ENCODE measurements at places on chromosomes 11 and 22.

- DNase-seq, result no peak
Measured at GRCh38 chr22:41857860-41858199, 24.9 kb downstream of the SREBF2 start.

DNA sequence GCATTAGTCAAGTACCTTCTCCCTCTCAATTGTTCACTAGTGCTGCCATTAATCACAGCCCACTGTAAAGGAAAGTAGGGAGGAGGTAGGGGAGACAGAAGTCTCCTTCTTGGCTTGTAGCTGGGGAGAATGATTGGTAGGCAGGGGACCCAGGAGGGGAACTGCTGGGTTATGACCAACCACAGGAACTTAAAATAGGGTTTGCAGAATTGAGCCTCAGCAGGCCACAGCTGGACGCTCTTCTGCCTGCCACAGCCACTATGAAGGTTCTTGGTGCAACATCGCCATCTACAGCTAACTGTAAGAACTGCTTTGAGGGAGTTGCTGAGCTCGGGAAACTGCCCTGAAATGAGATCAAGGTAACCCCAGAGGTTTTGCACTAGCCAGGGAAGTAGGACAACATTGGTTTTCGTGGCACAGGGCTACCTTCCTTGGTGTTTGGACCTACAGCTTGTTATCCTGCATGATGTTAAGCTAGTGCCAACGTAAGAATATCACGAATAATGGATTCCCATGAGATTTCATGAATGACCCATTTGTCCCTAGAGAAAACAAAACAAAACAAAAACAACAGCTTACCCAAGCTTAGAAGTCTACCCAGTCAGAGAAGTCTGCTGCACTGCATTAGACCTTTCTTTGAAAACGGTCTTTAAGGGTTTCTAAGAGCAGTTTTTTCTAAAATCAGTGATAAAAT is 787.1 kb upstream of the API5 start:
- no peak for DNase-seq

- no peak for DNase-seq
Measured at GRCh38 chr11:115322553-115323203, 181.5 kb downstream of the CADM1 start.

- no peak for DNase-seq
Measured at GRCh38 chr11:20125927-20126326, 34.3 kb downstream of the DBX1 start.

- DNase-seq, result no peak
Measured at GRCh38 chr11:94941131-94941530, 32.2 kb downstream of the CWC15 start.

DNA sequence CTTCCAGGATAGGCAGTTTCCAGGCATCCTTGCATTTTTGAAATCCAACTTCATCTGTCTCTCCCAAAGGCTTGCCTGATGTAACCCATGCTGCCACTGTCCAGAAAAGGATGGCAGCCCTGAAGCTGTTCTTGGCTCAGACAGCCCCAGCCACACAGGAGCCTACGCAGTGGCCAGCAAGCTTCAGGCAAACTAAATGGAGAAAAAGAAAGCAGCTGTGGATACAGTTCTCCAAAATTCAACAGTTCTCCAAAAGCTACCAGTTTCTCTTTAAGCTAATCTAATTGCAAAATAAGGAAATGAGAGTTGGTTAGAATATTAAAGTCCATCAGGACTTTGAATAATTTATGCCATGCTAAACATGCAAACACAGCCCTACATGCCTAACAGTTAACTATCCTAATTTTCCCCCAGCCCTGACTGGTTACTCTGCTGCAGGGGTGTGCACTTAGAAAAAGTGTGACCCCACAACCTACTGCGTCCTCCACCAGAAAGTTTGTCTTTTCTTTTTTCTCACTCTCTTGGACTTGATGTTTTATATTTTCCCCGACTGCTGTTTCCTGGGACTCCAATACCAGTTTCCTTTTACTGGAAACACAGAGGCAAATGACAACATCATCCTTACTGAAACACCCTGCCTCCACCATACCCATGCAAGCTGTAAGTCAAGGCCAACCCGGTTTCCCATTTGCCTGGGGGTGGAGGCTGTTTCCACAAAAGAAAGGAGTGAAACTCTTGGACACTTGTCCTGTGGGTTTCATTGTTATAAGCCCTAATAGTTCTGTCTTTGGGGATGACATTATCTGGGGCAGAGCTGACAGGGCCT is 69.1 kb upstream of the OR5AN1 start:
- DNase-seq, result no peak

- no peak for DNase-seq
Measured at GRCh38 chr11:122984186-122985011, 2.8 kb upstream of the BSX start.

GRCh38 chr11:106241601-106242257 is 164.3 kb downstream of the AASDHPPT start:
- DNase-seq, result no peak

DNA sequence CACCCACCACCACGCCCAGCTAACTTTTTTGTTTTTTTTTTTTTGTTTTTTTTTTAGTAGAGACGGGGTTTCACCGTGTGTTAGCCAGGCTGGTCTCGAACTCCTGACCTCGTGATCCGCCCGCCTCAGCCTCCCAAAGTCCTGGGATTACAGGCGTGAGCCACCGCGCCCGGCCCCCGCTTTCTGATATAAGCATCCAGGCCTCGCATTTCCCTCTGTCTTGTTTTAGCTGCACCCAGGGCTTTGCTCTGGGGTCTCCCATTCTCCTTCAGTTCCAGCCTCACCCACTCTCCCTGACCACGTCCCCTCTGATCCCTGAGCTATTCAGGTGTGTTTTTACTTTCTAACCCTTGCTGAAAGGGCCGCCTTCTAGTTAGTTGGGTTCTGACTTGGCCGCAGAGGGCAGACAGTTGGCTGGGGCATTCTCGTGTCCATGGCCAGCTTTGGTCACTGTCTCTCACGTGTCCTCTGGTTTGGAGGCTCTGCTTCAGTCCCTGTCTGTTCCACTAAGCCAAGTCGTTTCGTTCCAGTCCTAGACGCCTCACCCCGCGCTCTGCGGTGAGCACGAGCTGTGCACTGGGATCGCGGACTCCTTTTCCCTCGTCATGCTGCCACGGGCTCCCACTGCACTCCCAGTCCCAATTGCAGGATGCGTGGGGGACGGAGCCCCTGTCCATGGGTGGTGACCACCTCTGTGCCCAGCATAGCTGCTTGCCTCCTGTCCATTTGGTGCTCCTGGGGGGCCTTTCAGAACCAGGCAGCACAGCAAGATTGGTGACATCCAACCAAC is 6.0 kb upstream of the TNNT3 start:
- no peak for DNase-seq

DNA sequence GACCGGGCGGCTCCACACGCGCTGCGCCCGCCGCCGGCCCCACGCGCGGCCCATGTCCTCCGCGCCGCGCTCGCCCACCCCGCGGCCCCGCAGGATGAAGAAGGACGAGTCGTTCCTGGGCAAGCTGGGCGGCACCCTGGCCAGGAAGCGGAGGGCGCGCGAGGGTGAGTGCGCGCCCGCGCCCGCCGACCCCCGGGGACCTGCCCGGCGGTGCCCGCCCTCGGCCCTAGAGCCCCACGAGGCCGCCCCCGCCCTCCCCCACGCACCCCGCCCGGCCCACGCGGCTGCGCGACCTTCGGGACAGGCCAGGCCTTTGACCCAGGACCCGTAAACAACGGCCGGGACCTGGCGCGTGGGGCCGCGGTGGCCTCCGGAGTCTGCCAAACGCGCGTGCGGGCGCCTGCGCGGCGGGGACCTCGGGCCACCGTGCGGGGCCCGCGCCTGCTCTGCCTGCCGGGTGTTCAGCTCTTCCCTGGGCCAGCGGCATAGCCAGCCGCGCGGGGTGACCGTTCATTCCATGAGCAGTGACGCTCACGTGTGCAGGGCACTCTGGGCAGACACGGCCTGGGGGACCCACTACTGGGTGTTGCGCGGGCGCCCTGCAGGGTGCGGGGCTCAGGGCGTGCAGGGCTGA is at the start of gene PARVB:
PARVB (plus strand) TSS at position 15 of the 634 bp plus-strand sequence; CDS start at position 53, 38 bp downstream.
- no peak for DNase-seq

DNA sequence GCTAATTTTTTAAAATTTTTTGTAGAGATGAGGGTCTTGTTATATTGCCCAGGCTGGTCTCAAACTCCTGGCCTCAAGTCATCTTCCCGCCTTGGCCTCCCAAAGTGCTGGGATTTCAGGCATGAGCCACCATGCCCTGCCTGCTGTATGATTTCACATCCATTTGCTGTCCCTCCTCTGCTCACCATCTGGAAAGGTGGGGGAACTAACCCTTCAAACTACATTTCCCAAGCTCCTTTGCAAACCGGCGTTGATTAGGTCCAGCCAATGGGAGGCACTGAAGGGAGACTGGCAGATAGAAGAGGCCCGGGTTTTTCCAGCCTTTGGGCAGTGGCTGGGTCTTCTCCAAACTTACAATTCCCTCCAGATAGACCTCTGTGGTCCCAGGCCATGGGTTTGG is 19.3 kb downstream of the RFPL1 start:
- peak; percentile 2 for DNase-seq

DNA sequence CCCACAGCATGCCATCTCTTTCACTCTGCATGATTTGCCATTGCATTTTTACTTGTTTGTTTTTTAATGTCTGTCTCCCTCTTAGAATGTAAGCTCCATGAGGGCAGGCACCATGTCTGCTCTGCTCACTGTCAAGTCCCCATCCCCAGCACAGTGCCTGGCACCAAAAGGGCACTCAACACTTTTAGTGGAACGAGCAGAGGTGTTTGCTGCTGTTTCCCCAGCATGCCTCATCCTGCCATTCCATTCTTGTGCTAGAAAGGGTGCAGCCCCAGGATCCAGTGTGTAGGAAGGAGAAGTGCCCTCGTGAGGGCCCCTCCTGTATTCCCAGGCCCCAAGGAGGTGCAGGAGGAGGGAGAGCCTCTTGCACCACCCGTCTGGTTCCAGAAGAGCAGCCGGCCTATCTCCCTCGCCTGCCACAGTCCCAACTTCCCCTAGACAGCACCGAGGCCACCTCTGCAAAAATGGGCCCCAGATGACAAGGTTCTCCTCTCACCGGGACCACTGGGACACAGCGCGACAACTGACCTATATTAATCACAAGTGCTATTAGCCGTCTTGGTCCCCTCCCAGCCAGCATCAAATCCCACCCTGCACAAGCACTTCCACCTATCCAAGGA is 33.3 kb upstream of the CACNG2 start:
- no peak for DNase-seq

- DNase-seq, result no peak
Measured at GRCh38 chr11:75496305-75496752, 29.4 kb downstream of the GDPD5 start.

DNA sequence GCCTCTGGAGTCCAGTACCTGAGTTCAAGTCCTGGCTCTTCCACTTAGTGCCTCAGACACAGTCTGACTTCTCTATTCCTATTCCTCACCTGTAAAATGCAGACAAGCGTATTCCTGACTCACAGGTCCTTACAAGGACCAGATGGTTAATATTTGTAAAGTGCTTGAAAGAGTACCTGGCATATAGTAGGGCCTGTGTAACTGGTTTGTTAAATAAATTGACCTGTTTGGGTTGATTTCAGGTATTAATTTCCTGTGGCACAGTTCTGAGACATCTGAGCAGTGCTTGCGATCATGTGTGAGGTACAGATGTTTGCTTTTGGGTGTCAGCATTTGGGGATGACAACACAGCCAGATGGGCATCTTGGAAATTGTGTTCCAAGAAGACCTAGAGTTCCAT is 127.5 kb downstream of the APIP start:
- DNase-seq, result no peak

GRCh38 chr11:120097721-120098385 is 40.1 kb downstream of the TRIM29 start:
- DNase-seq, result no peak

DNA sequence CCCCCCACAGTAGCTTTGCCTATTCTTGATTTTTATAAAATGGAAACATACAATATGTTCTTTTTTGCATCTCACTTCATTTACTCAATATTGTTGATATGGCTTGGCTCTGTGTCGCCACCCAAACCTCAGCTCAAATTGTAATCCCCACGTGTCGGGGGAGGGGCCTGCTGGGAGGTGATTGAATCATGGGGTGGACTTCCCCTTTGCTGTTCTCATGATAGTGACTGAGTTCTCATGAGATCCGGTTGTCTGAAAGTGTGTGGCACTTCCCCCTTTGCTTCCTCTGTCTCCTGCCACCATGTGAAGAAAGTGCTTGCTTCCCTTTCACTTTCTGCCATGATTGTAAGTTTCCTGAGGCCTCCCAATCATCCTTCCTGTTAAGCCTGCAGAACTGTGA is 431.3 kb downstream of the MN1 start:
- DNase-seq, result no peak

Data from stimulated activated naive CD4-positive, alpha-beta T cell (primary cell).